ENCODE measurements at places on chromosomes 11 and 22.
A peak's percentile ranks its signal among the peaks of the same experiment; 100 is the strongest.

- no peak for DNase-seq
Measured at GRCh38 chr22:42617155-42617983, 2.7 kb upstream of the POLDIP3 start.

DNA sequence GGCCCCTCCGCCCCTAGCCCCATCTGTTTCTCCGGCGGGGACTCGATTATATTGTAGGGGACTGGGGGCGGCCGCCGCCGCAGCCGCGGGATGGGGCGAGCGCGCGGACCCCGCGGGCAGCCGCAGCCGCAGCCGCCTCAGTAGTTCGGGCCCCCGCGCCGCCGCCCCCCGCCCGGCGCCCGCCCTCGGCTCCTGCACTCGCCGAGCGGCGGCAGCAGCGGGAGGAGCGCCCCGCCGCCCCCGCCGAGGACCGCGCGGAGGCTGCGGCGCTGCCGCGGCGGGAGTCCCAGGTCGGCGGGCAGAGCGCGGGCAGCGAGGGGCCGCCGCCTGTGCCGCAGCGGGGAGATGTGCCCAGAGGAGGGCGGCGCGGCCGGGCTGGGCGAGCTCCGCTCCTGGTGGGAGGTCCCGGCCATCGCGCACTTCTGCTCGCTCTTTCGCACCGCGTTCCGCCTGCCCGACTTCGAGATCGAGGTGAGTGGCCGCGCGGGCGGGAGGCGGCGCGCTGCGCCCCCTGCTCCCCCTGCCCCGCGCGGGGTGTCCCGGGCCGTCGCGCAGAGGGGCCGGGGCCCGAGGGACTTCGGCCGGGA, at the start of gene CECR2:
Gene CECR2 (plus strand): TSS at position 22 of the 587 bp plus-strand sequence. CDS start 324 bp downstream, at position 346.
- no peak for DNase-seq

- peak; percentile 78 for DNase-seq
Measured at GRCh38 chr22:21657360-21658032, 8.3 kb upstream of the PPIL2 start.

GRCh38 chr11:35579557-35580396, 38.5 kb upstream of the FJX1 start:
- peak; percentile 95 for DNase-seq

GRCh38 chr11:3021125-3021524, 29.0 kb upstream of the NAP1L4 start:
- DNase-seq = no peak

GRCh38 chr11:10303558-10304363, 1.1 kb upstream of the ADM start:
- peak; percentile 71 for DNase-seq

DNA sequence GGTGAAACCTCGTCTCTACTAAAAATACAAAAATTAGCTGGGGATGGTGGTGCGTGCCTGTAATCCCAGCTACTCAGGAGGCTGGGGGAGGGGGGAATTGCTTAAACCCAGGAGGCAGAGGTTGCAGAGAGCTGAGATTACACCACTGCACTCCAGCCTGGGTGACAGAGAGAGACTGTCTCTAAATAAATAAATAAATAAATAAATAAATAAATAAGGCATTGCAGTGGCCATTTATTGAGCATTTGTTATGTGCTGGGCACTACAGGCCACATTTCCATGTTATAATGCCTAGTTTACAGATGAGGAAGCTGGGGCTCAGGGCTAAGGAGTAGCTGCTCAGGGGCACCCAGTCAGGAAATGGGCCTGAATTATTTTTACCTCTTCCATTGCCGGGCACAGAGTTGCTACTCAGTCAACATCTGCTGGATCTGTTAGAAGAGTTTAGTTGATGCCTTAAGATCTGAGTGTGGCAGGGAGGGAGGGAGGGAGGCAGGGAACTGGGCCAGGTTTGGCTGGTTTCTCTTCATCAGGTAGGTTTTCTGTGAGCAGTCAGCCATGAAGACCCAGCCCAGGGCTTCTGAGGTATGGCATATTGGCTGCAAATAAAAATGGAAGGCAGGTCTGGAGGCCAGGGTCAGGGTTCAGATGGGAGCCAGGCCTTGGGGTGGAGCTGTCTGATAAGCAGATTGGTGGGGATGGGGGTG, 5.6 kb downstream of the PVALB start:
- no peak for DNase-seq

GRCh38 chr11:44437122-44437521, 127.2 kb upstream of the ALX4 start:
- DNase-seq = no peak

DNA sequence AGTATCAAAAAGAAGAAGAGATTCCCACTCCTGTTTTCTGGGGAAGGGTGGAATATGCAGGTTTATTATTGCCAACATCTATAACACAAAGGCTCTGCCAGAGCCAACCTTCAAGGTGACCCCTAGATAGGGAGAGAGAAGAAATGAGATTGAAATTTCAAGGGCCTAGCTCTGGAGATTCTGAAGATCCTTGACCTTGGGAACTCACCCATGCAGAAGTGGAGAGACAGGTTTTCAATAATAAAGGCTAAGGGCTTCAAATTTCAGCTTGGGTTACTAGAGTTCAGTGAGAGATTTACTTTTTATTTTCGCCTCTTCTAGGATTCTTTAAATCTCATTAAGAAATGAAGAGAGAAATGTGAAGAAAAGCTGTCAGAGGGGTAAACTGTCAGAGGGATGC, 98.4 kb downstream of the CD44 start:
- DNase-seq = no peak

- DNase-seq = no peak
Measured at GRCh38 chr11:38839071-38839470, 2241.0 kb upstream of the RAG2 start.

DNA sequence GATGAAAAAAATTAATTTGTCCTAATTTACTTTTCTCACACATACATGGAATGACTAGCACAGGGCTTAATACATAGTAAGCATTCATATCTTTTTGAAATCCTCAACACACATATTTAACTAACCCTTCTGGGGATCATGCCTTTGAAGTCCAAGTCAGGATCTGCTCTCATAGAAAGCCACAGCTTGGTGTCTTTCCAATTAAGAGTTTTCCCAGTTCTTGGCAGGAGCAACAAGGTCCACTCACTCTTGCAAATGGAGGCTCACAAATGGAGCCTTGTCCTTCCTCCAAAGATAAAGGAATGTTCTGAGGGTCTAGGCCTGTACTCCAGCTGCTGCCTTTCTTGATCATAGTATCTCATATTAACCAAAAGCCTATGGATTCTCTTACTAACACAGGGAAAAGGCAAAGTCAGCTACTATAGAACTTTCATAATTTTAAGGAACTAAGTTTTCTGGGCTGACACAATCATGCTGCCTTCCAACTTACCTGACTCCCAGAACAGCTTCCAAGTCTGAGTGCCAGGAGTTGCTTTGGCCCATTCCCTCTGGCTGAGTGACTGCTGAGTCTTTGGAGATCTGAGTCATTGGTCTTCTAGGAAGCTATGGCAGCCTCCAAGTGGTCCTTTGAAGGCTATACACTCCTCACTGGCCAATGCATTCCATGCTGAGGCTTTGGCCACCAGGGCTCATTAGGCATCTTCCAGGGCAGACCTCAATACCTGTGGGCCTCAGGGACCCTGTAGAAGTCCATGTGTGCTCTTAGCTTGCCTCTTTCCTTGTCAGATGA, 25.8 kb upstream of the NUCB2 start:
- no peak for DNase-seq

DNA sequence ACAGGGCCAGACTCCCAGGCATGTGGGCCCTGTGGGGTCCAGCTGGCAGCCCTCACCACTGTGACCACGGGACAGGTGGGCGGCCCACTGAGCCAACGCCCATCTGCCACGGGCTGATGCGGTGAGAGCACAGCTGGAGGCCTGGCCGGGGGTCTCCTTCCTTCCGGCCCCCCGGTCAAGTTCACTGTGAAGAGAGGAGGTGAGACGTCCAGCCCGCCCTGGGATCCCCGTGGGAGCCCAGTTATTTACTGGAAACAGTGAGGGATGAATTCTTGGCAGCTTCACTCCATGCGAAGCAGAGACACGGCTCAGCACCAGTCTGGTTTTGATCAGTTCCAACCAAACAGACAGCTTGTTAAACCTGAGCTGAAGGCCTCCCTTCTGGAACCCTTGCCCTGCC, 38.7 kb downstream of the WNT11 start:
- DNase-seq = no peak
